ENCODE measurements at places on chromosomes 11 and 22.

DNA sequence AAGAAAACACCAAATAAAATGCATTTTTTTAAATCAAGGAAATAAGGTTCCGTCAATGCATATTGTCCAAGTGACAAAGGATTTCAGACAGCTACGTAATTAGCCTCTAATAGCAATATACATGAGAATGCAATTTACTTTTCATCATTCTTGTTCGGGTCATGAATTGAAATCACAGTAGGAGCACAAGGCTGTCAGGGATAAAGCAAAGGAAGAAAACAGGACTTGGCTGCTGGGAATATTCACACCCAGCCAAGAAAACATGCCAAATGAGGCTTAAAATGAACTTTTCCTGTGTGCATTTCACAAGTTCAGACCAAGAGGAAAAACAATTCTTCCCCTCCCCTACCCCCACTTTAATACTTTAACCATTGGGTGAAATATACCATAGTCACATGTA, 188.6 kb downstream of the CWF19L2 start:
- DNase-seq, result no peak

GRCh38 chr11:80727315-80727714, 1286.5 kb upstream of the TENM4 start:
- no peak for DNase-seq

- DNase-seq, result peak; percentile 93
These were observed at the start of gene NAP1L4 for GRCh38 chr11:2992234-2992996. NAP1L4 (minus strand) TSS chr11:2992329; CDS start chr11:2979220, 13,109 bp downstream.

GRCh38 chr11:456533-456932, 6.5 kb downstream of the PTDSS2 start:
- no peak for DNase-seq

DNA sequence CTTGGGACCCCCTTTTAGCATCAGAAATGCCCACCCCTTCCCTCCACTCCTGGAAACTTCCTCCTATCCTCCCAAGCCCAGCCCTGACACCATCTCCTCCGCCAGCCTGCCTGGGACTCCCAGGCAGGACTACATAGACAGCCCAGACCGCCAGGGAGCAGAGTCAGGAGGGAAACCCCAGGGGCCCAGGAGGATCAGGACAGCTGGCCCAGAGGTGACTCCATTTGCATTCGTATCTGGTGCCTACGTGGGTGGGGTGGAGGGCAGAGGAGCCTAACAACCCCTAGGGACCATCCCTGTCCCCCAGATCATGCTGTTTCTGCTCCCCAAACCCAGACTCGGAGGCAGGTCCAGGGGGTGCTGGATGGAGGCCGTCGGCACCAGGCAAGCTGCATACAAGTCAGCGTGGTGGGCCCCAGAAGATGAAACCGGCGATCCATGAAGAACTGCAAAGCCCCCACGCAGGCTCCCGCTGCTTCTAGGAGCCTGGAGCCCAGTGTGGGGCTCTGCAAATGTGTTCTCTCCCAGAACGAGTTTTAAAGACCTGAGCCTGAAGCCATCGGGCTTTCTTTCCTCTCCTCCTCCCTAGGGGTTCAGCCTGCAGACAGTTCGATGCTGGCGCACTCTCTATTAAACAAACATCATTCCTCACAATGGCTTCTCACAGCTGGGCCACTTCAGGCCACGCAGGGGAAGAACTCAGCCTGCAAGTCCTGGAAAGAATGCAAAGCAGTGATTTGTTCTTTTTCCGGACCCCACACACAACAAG, 1506.8 kb downstream of the BRD1 start:
- no peak for DNase-seq

DNA sequence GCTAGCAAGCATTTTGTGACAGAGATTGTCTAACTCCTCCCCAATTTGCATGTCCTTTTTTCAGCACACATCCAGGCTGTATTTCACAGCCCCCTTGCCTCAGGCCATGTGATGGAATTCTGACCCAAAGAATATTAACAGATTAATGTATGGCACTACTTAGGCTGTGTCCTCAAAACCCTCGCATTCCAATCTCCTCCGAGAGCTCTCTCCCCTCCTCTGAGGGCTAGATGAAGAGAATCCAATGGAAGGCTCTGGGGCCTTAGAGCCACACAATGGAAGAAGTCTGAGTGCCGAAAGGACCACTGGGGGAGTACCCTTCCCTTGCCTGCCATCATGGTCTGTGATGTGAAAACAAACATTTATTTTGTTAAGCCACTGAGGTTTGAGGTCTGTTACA, 13.7 kb upstream of the NNMT start:
- DNase-seq, result no peak

- no peak for DNase-seq
These were observed 136.3 kb downstream of the SHANK2 start for GRCh38 chr11:71115770-71116692.

- DNase-seq, result no peak
These were observed 2.1 kb upstream of the BARX2 start for GRCh38 chr11:129373489-129373953.

DNA sequence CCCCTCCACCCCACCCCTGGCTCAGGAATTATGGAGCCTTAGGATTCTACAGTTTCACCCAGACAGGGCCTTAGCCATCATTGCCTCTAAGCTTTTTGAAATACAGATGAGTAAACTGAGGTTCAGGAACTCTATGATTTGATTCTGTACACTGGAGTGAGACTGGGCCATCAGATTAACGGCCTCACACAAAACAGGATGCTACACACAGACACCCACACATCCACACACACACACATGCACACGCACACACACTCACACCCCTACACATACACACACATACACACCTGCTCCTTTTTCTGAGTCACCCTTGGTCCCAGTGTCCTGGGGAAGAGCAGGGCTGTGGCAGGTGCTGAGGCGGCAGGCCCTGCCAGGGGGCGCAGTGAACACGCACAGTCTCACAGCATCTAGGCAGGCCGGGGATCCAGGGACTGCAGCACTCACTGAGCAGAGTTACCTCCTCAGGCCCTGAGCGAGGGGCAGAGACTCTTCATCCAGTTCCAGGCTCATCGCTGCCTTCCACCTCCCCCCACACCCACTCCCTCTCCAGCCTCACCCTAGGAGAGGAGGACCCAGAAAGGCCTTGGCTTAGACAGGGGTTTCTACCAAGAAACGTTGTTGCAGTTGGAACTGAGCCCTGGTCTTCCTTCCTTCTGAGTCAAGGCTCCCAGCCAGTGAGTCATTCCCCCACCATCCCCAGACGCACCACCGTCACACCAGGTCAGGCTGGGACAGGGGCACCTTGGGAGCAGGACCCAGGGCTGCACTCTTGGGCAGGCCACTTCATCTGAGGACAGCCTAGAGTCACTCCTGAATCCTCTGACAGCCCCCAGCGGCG, 89.8 kb upstream of the PARVA start:
- DNase-seq, result no peak

DNA sequence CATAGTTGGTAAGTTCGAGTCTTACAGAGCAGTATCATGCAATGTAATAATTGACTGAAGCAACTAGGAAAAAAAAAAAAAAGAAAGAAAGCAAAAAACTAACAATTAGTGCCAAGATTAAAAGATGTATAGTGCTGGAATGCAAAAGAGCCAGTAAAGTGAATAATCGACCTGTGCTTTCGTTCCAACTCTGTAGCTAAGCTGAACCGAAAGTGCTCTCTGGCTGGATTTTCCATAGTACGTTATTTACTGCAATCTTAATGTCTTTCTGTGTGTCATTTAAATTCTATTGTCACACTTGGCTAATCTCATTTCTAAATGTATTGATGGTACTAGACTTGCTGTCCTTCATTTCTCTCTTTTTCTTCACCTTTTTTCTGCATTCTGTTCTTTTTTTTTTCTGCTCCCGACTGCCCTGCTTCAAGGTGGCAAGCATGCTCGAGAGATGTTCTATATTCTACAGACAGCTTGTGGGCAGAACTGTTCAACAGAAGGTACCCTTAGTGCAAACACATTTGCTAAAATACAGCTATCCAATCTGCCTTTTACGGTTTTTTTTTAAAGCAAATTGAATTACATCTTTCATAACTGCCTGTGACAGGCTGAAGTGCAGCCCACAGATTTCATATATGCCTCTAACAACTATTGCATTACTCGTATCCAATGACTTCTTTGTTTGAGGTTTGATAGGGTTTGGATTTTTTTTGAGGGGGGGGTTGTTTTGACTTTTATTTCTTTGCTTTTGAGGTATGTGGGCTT, 204.2 kb upstream of the MTNR1B start:
- no peak for DNase-seq

- no peak for DNase-seq
These were observed 147.4 kb upstream of the PGR start for GRCh38 chr11:101277036-101277435.

GRCh38 chr11:59669611-59670009, 773 bp upstream of the PATL1 start:
- DNase-seq, result no peak

GRCh38 chr11:47378010-47378835, at the start of gene SPI1:
SPI1 (minus strand) TSS chr11:47378547; CDS start chr11:47378353, 194 bp downstream.
- DNase-seq, result no peak

GRCh38 chr11:123188508-123189165, 6.4 kb downstream of the CLMP start:
- DNase-seq, result no peak

GRCh38 chr11:46322759-46323158, 24.5 kb upstream of the DGKZ start:
- no peak for DNase-seq

DNA sequence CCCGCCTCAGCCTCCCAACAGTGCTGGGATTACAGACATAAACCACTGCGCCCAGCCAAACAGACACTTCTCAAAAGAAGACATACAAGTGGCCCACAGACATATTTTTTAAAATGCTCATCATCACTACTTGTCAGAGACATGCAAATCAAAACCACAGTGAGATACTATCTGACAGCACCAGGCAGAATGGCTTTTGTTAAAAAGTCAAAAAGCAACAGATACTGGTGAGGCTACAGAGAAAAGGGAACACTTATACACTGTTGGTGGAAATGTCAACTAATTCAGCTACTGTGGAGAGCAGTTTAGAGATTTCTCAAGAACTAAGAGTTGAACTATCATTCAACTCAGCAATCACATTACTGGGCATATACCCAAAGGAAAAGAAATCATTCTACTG, 67.0 kb downstream of the ARHGAP20 start:
- DNase-seq, result no peak

DNA sequence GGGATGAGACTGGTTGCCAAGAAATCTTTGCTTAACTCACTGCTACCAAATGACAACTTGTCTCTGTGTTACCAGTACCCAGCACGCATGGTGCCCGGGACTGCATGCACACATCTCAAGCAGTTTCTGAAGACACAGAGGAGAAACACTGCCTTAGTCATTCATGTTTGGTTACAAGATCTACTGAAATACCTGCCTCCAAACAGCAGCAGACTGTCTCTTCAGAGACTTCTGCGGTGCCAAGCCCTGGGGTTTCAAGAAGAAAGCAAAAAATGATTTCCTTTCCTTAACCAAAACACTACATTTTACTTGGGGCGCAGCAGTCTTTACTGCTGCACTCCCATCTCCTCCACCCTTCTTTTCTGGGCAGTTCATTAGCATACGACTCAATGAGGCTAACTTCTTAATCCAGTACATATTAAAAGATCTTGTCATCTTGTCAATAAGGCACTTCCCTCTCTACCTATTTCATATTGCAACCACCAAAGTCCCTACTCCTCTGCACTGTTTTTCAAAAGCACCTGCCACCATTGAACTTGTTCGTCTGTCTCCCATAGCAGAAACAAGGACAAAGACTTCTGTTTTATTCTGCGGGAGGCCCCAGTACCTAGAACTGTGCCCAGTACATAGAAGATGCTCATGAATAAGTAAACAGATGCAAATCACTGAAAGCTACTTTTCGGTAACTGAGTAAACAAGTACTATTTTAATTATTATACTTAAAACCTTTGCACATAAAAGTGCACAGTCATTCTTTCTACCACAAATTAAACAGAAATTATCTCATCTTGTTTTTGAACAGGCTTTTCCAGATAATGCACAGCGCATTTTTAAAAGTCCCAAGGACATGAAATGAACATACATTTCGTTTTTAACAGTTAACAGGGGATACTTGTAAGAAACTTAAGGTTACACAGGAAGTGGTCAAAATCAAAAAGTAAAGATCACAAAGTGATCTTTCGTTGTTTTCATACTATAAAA, 4.0 kb downstream of the NAP1L4 start:
- no peak for DNase-seq

DNA sequence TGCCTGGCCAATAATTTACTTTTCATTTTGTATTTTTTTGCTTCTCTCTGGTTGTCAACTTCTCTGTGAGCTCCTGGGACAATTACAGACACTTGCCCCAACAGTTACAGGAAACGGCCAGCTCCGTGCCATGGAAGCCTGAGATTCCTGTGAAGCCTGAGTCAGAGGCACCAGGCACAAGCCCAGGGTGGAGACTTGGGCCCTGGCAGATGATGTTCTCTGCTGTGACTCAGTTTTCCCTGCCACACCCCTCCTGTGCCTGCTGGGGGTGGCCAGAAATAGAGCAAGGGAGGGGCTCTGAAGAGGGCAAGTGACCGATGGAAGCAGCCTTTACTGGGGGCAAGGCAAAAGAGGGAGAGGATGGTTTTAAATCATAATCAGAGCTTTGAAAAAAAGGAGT, 4.9 kb downstream of the ATP5MGL start:
- DNase-seq, result no peak

DNA sequence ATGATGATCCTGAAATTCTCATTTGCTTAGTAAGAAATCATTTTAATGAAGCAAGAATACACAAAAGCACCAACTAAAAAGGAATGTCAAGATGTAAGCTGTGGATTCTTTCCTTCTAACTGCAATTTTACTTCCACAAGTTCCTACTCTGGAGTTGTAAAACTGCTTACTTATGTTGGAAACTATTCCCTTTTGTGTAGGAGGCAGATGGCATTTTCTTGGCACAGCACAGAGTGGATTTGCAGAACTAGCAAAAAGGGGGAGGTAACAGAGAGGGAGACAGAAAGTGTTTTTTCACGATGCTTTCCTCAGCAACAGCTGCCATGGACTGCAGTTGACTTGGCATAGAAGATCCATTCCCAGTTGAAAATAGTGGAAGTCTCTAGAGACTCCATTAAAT, 1112.0 kb upstream of the RAG2 start:
- DNase-seq, result no peak

DNA sequence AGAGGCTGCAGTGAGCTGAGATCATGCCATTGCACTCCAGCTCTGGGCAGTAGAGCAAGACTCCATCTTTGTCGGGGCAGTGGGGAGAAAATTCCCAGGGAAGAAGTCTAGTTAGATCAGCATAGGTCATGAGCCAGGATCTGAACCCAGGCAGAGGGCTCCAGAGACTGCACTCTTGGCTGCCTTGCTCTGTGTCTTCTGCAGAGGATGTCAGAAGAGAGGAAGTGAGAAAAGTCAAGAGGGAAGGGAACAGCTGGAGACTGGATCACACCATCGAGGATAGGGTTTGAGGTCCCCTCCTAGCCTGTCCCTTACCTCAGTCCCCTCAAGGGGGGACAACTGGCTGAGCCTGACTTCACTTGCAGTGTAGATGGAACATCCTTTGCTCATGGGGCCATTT, 5.8 kb downstream of the MYOD1 start:
- DNase-seq, result no peak

- no peak for DNase-seq
These were observed 245.7 kb downstream of the NXPE2 start for GRCh38 chr11:114924042-114924441.

All from stimulated activated CD8-positive, alpha-beta memory T cell treated with anti-CD3 and anti-CD28 coated beads, Interleukin-15, amount 100 ng/mL, for 4 hours (primary cell).